ENCODE measurements at places on chromosomes 2 and 18.

DNA sequence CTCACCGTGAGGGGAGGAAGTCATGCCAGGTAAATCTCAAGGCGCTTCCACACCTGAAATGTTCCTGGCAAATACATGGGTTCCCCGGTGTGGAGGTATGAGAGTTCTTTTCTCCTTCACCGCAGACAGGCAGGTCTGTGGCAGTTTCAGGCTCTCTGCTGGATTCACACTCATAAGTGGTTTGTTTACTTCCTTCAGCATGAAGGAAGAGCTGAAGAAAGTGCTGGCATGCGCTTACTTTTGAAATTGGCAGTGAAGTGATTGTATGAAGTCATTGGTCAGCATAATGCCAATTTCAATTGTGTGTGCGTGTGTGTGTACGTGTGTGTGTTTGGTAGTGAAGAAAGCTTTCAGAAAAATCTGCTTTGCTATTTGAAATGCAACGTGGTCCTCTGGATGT lies 43.4 kb downstream of the RNF144A start:
- DNase-seq = no peak

DNA sequence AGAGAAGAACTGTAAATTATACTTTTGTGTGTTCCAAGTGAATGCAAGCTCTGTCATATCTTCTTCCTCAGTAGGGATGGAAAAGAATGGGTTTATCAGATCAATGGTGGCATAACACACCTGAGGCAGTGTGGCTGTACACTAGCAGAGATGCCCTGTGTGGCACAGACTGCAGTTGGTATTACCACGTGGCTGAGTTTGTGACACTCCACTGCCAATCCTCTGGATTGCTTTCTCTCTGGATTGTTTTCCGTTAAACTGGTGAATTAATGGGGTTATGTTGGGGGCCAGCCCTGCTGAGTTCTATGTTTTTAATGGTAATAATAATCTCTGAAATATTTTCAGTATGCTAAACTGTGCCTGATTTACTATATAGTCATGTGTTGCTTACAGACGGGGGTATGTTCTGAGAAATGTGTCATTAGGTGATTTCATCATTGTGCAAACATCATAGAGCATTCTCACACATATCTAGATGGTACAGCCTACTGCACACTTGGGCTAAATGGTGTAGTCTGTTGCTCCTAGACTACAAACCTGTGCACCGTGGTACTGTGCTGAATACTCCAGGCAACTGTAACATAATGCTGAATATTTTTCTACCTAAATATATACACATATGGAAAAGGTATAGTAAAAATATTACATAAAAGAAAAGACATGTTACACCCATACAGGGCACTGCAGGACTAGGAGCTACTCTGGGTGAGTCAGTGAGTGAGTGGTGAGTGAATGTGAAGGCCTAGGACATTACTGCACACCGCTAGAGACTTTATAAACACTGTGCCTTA lies 84.7 kb upstream of the ST6GAL2 start:
- DNase-seq = no peak

- DNase-seq = no peak
Observed at GRCh38 chr2:112061840-112062239, 6.8 kb downstream of the TMEM87B start.

DNA sequence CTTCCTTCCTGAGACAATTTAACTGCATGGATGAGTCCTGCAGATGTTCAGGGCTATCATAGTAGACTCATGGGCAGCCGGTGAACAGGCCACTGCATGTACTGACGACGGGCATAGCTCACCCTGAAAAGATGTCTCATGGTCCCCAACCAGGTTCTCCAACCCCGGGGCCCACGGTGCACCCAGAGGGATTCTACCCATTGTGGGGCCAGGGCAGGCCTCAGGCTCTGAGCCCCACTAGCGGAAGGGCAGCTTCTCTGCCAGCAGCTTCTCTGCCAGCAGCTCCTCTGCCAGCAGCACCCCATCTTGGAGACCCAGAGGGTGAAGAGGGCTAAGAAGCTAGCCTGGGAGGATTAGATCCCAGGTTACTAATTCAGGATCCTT lies 3.2 kb upstream of the CNNM4 start:
- no peak for DNase-seq

DNA sequence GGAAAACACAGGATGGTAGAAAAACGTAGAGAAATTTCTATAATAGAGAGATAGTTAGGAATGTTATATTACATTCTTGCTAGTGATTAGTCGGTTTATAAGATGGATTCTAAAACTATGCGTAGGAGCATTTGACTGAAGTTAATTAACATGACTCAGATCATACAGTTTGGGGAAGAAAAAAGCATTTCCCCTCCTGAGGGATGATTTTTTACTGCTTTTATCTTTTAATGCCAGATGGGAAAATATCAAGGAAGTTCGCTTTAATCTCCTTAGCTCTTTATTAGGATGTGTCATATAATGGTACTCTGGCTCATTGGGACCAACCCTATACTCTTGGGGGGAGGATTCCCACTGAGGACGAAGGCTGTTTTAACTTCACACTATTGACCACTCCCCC lies 502.1 kb downstream of the TGIF1 start:
- DNase-seq = no peak

- no peak for DNase-seq
Observed at GRCh38 chr2:104758199-104758620, 95.7 kb upstream of the POU3F3 start.

Data from activated T-helper 1 cell treated with anti-CD3 and anti-CD28 coated beads, Interleukin-2, amount 50 U/mL, for 16 hours (primary cell).